Activated naive CD8-positive, alpha-beta T cell treated with anti-CD3 and anti-CD28 coated beads, Interleukin-2, amount 50 U/mL, for 16 hours (primary cell): ENCODE measurements at places on chromosomes 2 and 18.

GRCh38 chr2:235240574-235240973 lies 253.3 kb upstream of the AGAP1 start:
- DNase-seq = no peak

- no peak for DNase-seq
Observed at GRCh38 chr18:22469926-22470247, 52.2 kb upstream of the CTAGE1 start.

DNA sequence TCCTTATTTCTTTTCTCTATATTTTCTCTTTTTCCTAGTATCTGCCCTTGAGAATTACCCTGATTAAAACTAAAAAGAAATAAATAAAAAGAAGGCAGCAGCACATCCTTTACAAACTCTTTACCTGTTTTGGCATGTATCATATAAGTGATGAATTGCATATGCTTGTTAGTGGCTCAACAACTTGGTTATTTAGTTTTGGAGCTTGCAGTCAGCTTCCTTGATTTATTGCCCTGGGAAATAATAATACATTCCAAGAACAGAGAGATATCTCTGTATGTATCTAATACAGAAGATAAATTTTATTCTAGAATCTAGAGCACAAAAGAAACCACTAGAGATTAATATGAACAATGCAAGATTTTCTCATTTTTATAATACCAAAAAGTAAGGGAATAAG lies 139.8 kb upstream of the ZC3H15 start:
- no peak for DNase-seq

DNA sequence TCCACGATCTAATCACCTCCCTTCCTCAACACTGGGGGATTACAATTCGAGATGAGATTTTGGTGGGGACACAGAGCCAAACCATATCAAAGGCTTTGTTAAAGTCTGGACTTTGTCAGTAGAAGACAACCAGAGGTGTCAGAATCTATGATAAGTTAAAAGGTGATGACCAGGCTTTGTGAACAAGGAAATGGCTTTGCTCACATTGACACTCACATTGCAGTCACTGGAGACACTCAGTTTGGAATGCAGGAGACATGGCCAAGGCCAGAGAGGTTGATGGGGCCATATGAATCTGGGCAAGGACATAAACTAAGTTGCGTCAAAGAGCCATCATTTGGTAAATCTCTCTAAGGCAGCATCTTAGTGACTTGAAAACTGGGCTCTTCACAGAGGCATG lies 678.2 kb upstream of the FSHR start:
- DNase-seq = no peak

- no peak for DNase-seq
Observed at GRCh38 chr2:182597570-182598295, 118.3 kb upstream of the DNAJC10 start.

GRCh38 chr2:10814142-10814541 lies 1.6 kb upstream of the PDIA6 start:
- DNase-seq = no peak

DNA sequence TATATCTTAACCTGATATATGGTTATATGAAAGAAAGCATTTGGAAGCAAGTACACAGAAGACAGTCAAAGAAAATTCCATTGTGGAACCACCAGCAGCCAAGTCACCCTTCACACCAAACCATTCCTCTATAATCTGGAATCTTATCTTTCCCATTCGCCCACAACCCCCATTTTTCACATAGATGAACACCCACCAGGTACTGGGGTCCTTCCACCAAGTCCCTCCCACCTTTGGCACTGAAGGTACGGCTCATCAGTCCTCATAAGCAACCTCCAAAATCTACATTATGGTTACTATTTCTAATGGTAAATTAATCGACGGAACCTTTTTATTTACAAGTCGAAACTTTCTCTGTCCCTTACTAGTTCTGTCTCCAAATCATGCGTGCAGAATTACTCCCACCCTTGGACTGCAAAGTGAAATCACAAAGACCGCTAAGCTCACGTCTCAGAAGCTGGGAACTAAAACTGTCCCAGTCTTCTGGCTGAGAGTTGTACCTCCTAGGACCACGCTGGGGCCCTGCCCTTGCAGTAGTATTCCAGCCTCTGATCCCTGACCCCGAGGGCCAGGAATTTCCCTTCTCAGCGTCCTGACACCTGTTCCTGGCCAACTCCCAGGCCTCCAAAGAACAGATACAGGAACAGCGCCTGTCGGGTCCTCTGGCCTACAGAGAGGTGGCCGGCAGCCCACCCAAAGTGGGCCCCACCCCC lies 702 bp downstream of the OLA1 start:
- DNase-seq = no peak

- no peak for DNase-seq
Observed at GRCh38 chr2:118607641-118608040, 239.8 kb downstream of the EN1 start.

DNA sequence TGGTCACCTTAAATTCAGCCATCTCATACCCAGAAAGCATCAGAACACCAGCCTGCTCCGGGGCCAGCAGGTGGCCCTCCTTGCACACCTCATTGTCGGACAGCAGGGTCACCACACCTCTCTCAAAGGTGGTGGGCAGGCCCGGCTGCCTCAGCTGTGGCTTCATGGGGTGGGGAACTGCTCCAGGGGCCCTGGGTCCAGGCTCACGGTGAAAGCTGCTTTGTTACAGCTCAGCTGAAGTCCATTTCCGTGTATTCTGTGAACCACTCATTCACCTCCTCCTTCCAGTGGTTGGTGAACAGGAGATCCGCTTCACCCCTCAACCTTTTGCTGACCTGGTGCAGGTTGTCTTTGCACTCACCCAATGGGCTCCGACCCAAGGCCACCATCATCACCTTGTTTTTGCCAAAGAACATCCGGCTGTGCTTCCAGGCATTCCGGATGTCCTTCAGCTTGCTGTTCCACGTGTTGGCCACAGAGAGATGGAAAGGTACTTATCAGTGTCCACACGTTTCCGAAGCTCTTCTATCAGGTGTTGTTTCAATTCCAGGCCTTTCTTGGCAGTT lies 78.6 kb upstream of the LDLRAD4 start:
- no peak for DNase-seq

- no peak for DNase-seq
Observed at GRCh38 chr2:175205523-175205922, 24.0 kb upstream of the ATP5MC3 start.

GRCh38 chr18:346600-346999 lies 78.8 kb upstream of the THOC1 start:
- no peak for DNase-seq

DNA sequence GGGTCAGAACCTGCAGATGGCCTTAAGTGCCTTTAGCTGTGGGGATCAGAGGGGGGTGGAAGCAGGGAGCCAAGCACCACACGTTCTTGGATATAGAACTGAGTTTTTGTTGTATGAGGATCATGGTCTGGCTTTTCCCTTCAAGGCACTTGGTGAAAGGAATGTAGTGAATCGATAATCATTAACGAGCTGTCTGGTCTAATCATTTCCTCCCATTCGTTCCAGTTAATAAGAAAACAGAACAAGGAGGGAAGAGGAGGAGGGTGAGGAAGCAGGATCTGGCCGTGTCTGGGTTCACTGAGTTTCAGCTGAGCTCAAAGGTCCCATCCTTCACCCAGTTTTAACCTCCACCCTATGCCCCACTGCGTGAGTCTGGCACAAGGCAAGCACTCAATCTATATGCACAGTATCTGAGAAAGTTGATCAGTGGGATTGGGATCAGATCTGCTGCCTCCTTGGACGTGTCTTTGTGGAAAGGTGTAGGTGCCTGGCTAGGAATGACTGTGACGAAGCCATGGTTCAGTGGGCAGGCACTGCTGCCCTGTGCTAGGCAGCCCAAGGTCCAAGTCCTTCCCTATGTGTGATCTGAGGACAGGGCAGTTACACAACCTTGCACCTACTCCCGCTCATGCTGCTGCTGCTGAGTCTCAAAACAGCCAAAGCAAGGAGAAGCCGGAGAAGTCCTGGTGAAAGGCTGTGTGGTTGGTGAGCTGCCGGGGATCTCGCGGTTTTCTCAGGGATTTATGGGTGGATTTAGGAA lies 54.8 kb downstream of the GALNT14 start:
- no peak for DNase-seq

DNA sequence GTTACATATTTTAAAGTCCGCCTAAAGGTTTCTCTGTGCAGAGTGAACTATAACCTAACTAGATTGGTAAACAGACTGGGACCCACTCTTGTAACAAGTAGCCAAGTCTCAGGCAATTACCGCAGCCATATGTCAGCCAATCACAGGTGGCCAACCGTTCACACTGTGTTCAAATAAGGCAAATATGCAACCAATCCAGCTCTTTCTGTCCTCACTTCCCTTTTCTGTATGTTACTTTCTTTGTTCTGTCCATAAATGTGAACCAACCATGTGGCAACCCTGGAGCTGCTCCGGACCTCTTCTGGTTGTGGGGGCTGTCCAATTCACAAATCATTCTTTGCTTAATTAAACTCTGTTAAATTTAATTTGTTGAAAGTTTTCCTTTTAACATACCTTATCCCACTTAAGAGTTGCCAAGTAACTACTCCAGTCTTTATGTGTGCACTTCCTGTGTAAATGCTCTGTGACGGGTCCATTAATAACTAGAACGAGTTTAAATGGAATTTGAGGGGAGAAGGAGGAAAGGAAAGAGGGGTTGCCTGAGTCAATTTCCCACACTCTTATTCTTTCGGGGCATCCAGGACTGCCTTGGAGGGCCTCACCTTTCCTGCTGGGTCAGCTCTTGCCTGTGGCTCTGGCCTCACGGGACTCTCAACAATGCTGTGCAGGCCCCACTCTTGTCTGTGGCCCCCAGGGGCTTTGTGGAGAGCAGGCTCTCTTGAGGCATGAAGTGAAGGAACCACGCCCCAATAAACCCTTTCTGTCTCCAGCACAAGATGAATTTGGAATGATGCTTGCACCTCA lies 6.6 kb upstream of the RPL37A start:
- no peak for DNase-seq

DNA sequence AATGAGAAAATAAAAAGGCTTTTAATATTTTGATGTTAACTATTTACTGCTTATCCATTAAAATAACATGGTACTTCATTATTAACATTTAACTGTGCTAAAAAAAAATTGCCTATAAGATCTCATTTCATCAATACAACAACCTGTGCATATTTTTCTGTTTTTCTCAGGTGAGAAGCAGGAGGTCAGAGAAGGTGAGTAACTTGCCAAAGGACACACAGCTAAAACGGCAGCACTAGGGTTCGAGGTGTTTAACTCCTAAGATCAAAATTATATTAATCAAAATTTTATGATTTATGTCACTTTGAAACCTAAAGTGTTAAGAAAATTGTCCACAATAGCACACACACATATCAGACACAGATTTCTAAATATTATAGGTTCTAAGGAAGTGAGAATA lies 366.0 kb downstream of the TGIF1 start:
- DNase-seq = no peak

- DNase-seq = no peak
Observed at GRCh38 chr2:206713746-206714145, 4.5 kb downstream of the DYTN start.

- no peak for DNase-seq
Observed at GRCh38 chr2:240164586-240164985, 24.1 kb upstream of the OTOS start.

- no peak for DNase-seq
Observed at GRCh38 chr18:77081390-77081778, 51.2 kb downstream of the MBP start.

- DNase-seq = no peak
Observed at GRCh38 chr2:102386867-102387541, 31.4 kb downstream of the IL18R1 start.

GRCh38 chr2:54906716-54907115 lies 143.5 kb downstream of the RTN4 start:
- no peak for DNase-seq

DNA sequence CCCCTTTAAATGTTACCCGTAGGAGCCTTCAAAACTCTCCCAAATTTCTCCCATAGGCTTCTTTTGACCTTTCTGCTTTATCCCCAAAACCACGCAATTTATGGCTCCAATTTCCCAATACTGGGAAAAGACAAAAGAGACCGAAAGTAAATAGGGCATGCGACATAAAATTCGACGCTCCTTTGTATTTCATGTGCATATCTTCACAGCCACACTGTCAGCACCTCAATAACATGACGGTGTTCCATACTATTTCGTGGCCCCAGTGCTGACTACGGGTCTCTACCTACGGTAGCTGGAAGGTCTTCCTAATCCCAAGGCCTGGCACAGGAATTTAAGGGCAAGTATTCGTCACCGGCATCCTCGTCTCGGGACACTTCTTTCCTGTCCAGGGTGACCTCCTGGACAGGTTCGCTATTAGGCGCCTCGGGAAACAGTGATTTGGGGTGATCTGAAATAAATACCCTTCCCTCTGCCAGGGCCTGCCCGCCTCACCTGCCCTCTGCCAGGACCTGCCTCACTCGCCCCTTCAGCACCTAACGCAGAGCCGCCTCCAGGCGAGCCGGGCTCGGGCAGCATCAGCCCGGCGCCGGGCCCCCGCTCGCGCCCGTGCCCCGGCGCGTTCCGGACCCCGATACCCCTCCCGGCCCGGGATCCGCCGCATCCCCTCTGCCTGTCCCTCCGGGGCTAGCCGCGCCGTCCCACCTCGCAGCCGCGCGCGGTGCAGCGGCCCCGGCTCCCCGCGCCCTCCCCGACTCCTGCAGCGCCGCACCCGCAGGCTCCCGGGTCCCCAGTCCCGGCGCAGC lies 680 bp downstream of the DTNB start:
- peak; percentile 44 for DNase-seq

DNA sequence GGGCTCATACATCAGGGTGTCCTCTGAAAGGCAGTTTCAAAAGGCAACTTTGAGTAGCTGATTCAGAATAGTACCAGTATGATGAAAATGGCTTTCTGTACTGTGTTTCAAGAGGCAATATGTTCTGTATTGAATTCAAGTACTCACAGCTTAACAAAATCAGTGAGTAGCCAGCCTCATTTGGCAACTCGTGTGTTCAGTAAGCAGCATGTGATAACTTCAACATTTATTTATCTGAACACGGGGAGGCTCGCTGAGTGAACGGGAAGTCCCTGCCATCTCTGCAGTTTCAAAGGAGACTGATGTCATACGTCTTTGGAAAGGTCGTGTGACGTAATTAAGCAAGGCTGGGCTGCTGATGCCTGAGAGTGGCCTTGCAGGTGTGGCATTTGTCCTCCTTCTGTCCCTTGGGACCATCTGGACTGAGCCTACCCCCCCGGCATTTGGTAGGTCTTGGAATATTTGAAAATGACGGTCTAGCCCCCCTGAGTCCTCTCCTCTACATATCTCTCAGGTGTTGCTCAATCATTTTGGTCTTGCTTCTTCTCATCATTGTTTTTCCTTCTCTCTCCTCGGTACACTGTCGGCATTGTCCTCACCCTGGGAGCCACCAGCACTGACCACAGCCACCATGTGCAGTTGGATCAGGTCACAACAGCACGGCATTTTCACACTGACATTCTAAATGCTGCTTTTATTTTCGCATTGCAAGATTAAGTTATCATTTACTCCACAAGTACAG lies 62.8 kb downstream of the SMIM21 start:
- DNase-seq = no peak
